ENCODE measurements at places on chromosomes 7 and 10.

GRCh38 chr7:36690041-36690440 is 34.3 kb downstream of the AOAH start:
- no peak for DNase-seq

DNA sequence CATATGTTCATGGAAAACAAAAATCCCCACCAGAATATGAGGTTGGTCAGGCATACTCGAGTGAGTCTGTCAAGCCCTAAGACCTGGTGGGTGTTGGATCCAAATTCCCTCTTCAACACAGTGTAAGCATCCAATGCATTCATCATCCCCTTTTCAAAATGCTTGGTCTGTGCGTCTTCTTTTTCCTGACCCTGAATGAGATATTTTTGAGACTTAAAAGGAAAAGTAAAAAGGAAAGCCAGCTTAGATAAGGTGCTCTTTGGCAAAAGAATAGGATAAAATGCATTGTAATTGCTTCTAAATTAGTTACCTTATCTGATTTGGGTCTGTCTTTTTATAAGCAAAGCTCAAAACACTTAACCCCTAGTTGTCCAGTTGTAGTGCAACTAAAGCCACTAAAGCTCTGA is 331.5 kb downstream of the PTEN start:
- DNase-seq, result no peak

DNA sequence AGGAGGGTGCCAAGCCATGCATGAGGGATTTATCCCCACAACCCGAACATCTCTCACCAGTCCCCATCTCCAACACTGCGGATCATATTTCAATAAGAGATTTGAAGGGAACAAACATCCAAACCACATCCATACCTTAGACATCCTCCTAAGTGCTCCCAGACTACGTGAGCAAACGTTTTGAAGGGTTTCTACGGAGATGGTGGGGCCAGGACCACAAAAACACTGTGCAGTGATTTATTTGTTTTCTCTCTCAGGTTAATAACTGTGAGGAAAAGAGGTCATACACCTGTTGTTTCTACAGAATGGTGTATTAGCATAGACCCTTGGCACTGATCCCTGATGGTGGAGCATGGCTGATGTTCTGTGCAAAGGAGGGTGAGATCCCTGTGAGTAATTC is 277.8 kb downstream of the FRMD4A start:
- DNase-seq, result no peak

GRCh38 chr10:131025333-131025732 is 286.2 kb downstream of the TCERG1L start:
- no peak for DNase-seq

DNA sequence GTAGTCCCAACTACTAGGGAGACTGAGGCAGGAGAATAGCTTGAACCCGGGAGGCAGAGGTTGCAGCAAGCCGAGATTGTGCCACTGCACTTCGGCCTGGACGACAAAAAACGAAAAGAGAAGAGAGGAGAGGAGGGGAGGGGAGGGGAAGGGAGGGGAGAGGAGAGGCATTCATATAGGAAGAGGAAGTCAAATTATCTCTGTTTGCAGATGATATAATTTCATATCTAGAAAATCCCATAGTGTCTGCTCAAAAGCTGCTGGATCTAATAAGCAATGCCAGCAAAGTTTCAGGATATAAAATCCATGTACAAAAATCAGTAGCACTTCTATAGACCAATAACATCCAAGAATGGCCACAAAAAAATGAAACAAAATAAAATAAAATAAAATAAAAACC is 120.3 kb downstream of the LMBR1 start:
- no peak for DNase-seq

DNA sequence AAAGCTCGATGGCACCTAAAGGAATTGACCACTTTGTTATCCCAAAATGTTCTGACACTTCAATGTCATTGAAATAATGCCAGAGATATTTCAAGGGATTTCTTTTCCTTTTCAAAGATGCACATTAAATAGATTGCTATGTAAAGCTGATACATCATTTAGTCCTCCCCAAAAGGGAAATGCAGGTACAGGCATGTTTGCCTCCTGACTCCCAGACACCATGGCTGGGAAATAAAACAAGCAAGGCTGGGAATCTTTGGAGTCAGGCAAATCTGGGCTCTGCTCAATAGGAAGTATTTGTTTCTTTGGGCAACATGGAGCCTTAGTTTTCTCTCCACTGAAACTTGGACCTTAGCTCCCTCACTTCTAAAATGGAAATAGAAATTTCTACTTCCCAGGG is 230.8 kb upstream of the LRRTM3 start:
- DNase-seq, result no peak

Measured in stimulated activated naive CD4-positive, alpha-beta T cell treated with Interleukin-2 at 50 U/mL for 16 hours (primary cell).